Kidney epithelial cell (primary cell): ENCODE measurements at places on chromosomes 2 and 18.

DNA sequence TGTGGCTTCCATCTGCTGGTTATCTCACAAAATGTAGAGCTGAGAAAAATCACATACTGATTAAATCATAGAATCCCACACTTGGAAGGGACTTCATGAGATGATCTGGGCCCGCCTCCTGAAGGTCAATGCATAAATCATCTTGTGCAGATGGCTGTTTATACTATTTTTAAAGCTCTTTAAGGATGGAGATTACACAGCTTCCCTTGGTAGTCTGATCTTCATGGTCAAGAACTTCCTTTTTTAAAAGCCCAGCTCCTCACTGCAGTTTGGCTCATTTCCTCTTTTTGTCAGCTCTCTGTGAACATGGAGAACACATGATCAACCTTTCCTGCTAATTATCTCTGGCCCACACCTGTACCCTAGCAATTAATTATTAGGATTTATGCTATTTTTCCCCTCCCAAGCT is 25.9 kb downstream of the GCG start:
- no peak for DNase-seq

- no peak for DNase-seq
Measured at GRCh38 chr2:71827524-71827901, 320.1 kb downstream of the CYP26B1 start.

DNA sequence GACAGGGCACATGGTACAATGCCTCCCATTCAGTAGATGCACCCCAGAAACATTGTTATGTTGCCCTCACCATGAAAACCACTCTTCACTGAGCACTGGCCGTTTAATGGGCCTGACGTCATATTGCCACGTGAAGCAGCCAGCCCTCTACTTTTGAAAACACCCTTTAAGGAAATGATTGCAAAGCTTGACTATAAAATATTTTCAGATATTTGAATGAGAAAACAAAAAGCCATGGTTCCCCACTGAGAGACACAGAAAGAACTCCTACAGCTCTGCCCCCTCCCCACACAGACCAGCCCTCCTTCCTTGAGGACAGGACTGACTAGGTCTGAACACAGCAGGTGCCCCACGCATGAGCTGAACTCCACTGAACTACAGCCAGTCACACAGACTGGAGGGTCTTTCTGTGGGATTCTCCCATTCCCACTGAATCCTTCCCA is 349.1 kb downstream of the ANAPC1 start:
- DNase-seq = peak; percentile 39

DNA sequence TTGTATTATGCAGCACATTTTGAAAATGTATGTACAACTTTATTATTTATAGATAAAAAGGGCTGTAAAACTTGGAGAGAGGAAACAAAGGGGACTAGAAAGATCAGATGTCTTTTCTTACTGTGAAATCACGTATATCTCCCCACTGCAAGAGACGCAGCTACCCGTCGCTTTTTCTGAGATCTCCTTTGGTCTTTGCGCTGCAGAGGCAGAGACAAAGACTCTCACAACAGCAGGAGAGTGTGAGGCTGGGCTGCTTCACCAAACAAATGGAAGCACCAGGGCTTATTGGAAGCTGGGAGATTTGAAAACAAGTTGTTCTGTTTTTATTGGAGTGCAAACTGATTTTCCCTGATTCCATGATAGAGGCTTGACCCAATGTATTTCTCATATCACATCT is 129.0 kb upstream of the PARD3B start:
- no peak for DNase-seq

- no peak for DNase-seq
Measured at GRCh38 chr2:36578343-36579296, 19.3 kb downstream of the FEZ2 start.

- DNase-seq = no peak
Measured at GRCh38 chr18:9750112-9750511, 42.0 kb downstream of the RAB31 start.

- no peak for DNase-seq
Measured at GRCh38 chr2:20796374-20796791, 26.5 kb downstream of the LDAH start.

DNA sequence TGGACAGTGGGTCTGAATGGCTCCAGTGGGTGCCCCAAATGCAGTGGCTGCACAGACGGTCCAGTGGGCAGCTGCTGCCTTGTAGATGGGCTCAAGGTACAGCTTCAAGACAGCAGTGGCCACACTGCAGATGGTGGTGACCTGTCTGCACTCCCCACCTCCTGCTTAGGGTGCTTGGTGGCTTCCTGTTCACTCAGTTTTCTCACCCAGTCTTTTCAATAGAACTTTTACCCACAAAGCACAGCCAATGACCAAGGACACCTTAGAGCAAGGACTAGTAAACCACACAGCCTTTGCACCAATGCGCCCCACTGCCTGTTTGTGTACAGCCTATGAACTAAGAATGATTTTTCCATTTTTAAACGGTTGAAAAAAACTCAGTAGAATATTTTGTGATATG is 34.9 kb downstream of the MEX3C start:
- no peak for DNase-seq

DNA sequence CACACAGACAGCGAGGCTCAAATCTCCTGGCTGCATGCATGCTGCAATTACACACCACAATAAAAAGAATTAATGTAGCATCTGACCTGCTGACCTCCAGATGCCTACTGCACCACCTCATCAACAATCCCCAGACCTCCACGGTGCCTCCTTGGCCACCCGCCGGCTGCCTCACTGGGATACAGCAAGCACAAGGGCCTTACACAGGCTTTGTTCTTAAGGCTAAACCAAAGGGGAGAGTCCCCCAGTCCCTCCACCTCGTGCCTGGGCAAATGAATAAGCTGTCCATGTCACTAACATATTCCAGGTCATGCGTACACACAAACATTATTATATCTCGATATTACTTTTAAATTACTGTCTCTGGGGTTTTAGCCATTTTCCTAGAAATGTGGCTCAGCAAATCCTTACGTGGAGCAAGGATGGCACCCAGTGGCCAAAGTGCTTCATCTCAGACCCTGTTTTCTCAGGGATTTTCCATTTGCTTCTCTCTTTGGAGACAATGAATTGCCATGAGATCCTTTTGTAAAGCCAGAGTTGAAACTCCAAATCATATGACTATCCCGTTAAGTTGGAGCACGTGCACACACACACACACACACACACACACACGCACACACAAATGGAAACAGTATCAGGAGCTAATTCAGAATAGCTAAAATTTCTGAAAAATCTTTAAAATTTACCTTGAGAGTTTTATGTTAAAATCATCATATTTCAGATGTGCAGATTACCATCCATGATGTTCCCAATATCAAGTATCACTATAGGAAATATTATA is 313.8 kb downstream of the PDE11A start:
- no peak for DNase-seq

GRCh38 chr2:2639251-2640139 is 308.4 kb upstream of the MYT1L start:
- DNase-seq = no peak

DNA sequence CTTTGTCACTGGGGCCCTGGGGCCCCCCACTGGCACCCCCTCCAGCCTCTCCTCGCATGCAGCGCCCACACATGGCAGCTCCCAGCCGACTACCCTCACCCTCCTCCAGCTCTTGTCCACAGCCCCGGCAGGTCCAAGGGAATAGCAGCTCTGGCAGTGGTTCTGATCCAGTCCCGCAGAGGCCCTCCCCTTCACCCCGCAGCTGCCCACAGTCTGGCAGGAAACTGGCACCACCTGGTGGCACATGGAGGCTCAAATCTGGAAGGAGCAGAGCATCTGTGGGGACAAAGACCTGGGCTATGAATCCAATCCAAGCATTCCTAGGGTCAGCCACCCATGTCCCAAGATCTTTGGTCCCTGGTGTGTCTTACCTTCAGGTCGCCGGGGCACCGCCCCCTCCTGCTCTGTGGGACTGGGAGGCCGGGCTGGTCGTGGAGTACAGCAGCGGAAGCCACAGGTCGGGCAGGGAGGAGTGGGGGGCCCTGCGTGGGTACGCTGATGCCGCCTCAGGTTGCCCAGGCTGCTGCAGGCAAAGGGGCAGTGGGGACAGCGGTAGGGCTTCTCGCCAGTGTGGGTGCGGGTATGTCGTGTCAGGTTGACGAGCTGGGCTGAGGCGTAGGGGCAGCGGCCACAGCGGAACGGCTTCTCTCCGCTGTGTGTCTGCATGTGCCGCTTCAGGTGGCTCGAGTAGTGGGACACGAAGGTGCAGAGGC is 2.3 kb downstream of the ZNF513 start:
- DNase-seq = no peak

GRCh38 chr18:10519999-10520935 is 5.6 kb upstream of the NAPG start:
- peak; percentile 47 for DNase-seq

DNA sequence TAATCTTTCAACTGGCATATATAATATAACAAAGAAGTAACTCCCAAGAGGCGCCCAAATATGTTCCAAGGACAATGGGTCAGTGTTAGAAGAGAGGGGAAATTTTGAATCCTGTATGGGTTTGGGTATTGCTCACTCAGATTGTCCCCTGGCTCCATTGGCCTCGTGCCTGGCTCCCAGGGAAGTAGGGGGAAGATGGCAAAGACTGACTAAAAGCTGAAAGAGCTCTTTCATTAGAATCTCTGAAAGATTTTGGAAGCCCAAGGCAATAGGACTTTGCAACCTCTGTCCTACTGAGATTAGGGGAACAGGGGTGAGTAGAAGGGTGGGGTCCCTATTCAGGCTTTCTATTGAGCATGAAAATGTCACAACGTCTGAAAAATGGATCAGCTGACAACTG is 1272.8 kb upstream of the ZEB2 start:
- no peak for DNase-seq

- no peak for DNase-seq
Measured at GRCh38 chr18:74252039-74252395, 39.7 kb downstream of the CYB5A start.

GRCh38 chr2:46032996-46033395 is 264.2 kb upstream of the EPAS1 start:
- DNase-seq = no peak

- no peak for DNase-seq
Measured at GRCh38 chr2:96789245-96789617, 26.8 kb upstream of the CNNM3 start.
